ENCODE measurements at places on chromosomes 12 and 14.

- no peak for DNase-seq
These were observed 23.1 kb downstream of the TMED10 start for GRCh38 chr14:75153295-75153694.

DNA sequence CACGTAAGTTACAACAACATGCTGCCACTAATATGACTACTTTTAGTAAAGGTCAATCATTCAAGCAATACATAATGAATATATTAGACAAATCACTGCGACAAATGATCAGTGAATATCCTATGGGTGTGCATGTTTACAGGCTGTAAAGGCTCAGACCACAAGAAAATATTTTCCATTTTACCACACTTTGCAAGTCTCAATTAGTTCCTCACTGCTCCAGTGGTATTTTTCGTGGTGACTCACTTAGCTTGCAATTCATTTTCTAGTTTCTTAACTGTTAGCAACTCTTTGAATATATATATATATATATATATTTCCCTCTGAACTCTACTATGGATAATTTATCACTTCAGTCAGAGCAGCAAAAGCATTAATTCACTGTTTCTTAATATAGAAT, 96.9 kb downstream of the EML5 start:
- DNase-seq, result peak; percentile 35

- peak; percentile 78 for DNase-seq
These were observed 594 bp downstream of the ARHGDIB start for GRCh38 chr12:14960548-14961465.

DNA sequence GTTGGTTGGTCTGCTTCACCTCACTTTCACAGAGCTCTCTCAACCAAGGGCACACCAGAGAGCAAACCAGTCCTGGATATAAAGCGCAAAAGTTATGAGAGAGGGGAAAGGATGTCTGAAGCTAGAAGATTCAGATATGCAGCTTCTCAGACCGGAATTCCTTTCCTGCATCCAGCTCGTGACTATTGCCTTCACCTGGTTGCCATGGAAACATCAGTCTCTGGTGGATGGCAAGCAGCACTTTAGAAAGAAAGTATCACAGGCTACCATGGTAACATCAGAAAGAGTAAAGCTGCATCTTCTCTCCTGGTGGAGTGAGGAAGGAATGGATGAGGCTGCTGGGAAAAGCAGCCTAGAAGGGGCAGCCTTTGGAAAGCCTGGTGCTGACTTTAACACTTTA, 13.7 kb downstream of the REM2 start:
- no peak for DNase-seq

- no peak for DNase-seq
These were observed 4.5 kb downstream of the KRT83 start for GRCh38 chr12:52316701-52317100.

- no peak for DNase-seq
These were observed 72.2 kb upstream of the RASSF3 start for GRCh38 chr12:64538121-64538520.

- no peak for DNase-seq
These were observed 12.3 kb upstream of the CHPT1 start for GRCh38 chr12:101685092-101685491.

- peak; percentile 75 for DNase-seq
These were observed 28.2 kb downstream of the PALS1 start for GRCh38 chr14:67269298-67270060.

- no peak for DNase-seq
These were observed 24.0 kb downstream of the KITLG start for GRCh38 chr12:88556213-88556774.

GRCh38 chr12:80217011-80217535, 117.7 kb downstream of the OTOGL start:
- DNase-seq, result no peak

DNA sequence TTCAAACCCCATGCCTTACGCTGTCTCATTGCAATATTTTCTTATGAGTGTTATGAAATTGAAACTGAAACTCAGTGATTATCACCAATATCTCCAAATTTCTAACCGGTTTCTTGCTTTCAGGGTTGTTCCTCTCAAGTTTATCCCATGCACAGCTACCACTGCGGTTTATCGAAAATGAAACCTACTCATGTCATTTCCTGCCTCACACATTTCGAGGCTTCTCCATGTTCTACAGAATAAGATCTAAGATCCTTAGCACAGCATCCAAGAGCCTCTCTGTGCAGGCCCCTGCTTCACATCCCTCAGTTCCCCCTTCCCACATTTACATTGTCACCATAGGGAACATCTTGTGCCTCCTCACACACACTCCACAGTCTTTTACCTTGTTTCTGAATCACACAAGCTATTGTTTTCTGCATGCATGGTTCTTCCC, 45.5 kb upstream of the FAR2 start:
- DNase-seq, result no peak

- DNase-seq, result peak; percentile 41
These were observed 15.8 kb downstream of the NID2 start for GRCh38 chr14:52053044-52053443.

- peak; percentile 21 for DNase-seq
These were observed 229.4 kb downstream of the CNTN1 start for GRCh38 chr12:40921563-40922163.

DNA sequence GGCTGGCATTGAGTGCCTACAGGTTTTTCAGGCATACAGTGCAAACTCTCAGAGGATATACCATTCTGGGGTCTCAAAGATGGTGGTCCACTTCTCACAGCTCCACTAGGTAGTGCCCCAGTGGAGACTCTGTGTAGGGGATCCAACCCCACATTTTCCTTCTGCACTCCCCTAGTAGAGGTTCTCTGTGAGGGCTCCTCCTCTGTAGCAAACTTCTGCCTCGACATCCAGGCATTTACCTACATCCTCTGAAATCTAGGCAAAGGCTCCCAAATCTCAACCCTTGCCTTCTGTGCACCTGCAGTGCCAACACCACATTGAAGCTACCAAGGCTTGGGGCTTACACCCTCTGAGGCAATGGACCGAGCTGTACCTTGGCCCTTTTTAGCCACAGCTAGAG, 179.2 kb downstream of the CCDC91 start:
- no peak for DNase-seq

GRCh38 chr14:99936056-99936455, 129.2 kb upstream of the EVL start:
- DNase-seq, result peak; percentile 28

GRCh38 chr14:90857866-90858265, 41.6 kb upstream of the TTC7B start:
- DNase-seq, result no peak

DNA sequence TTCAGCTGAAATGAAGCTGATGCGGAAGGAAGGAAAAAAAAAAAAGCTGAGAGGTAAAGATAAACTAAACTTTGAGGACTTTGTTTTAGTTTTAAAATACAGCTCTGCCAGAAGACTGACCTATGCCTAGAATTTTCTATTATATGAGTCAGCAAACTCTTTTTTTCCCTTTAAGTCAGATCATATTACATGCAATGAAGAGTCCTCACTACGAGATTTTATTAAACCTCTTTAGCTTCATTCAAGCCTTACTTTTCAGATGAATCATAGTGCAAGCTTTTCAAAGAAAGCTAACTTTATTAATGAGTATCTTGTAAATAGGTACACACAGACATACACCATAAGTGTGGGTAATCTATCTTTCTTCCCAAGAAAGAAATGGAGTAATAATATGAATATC, 57.8 kb upstream of the FSCB start:
- no peak for DNase-seq

DNA sequence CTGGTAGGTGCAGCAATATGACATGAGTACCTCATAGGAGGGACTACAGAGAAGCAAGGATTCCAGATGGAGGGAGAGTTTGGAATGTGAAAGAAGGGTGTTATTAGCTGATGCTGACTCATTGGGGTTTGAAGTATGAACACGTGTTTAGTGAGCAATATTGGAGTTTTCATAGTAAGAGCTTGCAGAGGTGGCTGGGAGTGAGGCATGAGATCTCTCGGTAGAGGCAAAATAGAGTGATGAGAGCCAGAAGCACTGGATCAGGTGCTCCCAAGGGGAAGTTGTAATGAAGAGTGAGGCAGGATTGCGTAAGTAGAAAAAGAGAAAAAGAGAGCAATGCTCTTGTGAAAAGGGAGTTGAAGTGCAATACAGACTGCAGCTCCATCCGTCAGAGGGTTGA, 42.1 kb downstream of the MGST1 start:
- DNase-seq, result peak; percentile 19

- no peak for DNase-seq
These were observed 101.0 kb upstream of the PRMT8 start for GRCh38 chr12:3389986-3390385.

GRCh38 chr14:61536661-61537562, 158.4 kb upstream of the HIF1A start:
- DNase-seq, result no peak

- no peak for DNase-seq
These were observed 105.3 kb downstream of the GRIP1 start for GRCh38 chr12:66573605-66574004.

DNA sequence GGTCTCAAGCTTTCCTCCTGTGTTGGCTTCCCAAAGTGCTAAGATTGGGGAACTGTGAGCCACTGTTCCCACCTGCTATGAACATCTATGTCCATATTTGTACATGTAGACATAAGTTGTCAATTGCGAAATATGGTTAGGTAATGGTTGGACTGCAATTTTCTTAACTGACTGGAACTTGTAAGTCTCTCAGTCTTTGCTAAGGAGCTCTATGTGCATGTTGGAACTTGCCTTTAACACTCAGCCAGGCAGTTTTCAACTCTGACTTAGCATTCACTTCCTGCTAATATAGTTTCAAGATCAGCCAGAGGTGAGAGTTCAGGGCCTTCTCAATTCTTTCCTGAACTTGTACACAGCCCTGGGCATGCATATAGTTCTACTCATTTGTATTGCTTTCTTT, 44.5 kb upstream of the EEA1 start:
- peak; percentile 61 for DNase-seq

GRCh38 chr14:95497561-95498011, 18.9 kb downstream of the SYNE3 start:
- no peak for DNase-seq

- DNase-seq, result no peak
These were observed 371.8 kb downstream of the ADAMTS20 start for GRCh38 chr12:43180242-43180641.

GRCh38 chr12:94872971-94873733, 130.3 kb downstream of the NDUFA12 start:
- DNase-seq, result no peak

GRCh38 chr14:105056303-105056831, 8.9 kb downstream of the GPR132 start:
- DNase-seq, result no peak

DNA sequence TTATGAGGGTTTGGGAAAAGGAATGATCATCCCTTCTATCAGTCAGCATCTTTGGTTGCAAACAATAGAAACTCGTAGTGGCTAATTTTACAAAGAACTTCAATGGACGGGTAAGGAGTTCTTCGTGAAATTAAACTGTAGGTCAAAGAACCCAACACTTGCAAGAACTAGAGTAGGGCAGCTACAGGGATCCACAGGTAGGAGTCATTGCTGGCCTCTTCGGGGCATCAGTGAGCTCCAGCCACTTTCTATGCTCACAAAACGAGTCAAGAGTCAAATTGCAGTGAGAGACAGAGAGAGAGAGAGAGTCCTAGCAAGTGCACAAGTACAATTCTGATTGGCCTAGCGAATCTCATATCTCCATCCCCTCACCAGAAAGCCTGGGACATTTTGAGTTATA, 29.9 kb upstream of the OTX2 start:
- no peak for DNase-seq

- peak; percentile 8 for DNase-seq
These were observed 980 bp downstream of the INTS13 start for GRCh38 chr12:26936559-26937442.

- peak; percentile 66 for DNase-seq
These were observed 98.1 kb downstream of the DDHD1 start for GRCh38 chr14:53055003-53055402.

DNA sequence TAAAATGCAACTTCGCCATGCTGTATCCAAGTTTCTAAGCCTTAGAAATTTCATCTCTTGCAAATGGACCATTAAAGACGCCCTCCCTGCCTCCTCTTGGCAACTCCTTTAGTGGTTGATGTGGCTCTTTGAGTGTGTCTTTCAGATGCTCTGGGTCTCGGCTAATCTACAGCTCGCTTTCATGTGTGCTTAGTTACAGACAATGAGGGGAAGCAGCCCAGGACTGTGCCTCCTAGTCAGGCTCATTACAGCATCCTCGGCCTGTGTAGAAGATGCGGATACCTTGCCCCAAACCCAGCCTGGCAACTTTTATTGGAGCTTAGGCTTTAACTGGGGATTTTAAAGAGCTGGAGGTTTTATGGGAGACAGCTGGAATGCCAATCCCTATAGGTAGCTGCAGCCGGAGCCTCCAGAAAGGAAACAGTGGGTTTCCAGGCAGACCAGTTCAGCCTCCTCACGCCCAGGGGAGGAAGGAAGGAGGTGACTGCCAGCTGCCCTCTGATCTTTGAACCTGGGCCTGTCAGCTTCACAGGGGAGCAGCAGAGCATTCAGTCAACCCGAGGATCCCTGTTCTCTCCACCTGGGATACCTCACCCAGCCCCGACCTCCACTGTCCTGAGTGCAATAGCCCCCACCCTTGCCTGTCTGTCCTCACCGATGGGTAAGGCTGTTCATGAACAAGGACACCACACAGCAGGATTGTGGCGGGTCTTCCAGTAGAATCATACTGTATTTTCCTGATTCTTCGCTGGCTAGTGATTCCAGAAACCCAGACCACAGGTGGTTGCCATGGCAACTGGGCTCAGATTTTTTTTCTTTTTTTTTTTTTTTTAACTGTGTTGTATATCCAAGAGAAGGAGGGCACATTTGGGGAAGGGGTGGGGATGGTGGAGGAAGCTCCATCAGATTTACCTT, 638.5 kb downstream of the MED13L start:
- no peak for DNase-seq

DNA sequence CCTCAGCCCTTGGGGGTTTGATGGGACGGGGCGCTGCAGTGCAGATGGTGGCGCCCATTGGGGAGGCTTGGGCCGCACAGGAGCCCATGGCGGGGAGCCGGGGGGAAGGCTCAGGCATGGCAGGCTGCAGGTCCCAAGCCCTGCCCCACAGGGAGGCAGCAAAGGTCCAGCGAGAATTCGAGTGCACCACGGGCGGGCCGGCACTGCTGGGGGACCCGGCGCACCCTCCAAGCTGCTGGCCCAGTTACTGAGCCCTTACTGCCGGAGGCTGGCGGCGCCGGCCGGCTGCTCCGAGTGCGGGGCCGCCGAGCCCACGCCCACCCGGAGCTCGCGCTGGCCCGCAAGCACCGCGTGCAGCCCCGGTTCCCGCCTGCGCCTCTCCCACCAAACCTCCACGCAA, 34.1 kb upstream of the NUBPL start:
- no peak for DNase-seq

- DNase-seq, result no peak
These were observed 266.4 kb upstream of the CAND1 start for GRCh38 chr12:67002720-67003119.

DNA sequence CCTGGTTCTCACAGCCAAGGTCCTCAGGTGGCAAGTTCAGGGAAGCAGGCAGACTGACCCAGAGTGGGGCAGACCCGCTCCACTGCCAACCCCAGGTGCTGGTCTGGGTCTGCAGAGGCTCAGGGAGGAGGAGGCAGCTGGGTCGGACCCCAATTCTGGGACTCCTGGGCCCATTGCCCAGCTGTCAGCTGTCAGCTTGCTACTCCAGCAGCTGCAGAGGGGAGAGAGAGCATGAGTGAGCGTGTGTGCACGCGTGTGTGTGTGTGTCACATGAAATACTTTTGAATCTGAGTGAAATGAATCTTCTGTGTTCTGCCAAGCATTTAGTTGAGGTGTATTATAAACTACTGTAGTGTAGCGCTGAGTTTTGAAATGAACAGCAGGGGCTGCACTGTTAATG, 30.8 kb downstream of the XRCC3 start:
- no peak for DNase-seq
